Psoas muscle (tissue), 8 donors: ENCODE measurements at places on chromosomes 5 and 9. TPM values are rescaled to one million over a fixed set of nuclear protein-coding genes. Genes with fewer than 3 reads are reported as not detected.

GRCh38 chr9:1535051-1535450, 480.1 kb upstream of the SMARCA2 start:
- DNase-seq: no peak

GRCh38 chr5:76528547-76529331, 94.5 kb downstream of the F2RL2 start:
- DNase-seq: no peak

DNA sequence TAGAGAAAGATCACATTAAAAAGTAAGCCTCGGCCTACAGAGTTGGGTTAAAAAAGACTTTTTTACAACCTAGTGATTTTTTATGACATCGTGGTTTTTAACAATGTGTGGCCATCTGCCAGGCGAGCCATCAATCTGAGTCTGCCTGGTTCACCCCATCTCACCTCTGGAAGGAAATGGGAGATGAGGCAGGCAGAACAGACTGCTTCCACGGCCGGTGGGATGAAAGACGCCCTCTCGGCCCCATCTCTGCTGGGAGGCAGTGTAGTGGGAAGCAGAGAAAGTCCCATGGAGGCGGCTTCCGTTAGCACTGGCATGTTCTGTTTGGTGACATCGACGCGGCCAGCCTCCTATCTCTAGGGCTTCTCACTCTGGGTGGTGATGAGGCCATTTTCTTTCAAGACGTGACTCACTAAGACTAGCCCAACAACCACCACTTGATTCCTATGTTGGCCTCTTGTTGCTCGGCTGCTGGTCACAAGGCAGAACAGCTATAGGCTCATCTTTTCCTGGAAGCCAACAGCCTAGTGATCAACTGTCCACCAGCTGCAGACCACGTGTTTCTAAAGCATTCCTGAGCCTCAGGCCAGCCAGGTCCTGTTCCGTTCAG, 132.4 kb upstream of the OTULINL start:
- no peak for DNase-seq

- DNase-seq: no peak
Measured at GRCh38 chr5:137015540-137016116, 483.5 kb downstream of the SPOCK1 start.

DNA sequence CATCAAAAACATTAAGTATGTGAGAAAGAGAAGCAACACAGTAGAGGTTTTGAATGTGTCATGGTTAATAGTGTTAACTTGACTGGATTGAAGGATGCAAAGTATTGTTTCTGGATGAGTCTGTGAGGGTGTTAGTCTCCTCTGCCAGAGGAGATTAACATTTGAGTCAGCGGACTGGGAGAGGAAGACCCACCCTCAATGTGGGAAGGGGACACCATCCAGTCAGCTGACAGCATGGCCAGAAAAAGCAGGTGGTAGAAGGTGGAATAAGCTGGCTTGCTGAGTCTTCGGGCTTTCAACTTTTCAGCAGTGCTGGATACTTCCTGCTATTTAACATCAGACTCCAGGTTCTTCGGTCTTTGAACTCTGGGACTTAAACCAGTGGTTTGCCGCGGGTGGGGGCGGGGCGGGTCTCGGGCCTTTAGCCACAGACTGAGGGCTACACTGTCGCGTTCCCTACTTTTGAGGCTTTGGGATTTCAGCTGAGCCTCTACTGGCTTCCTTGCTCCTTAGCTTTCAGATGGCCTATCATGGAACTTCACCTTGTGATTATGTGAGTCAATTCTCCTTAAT, 309.9 kb upstream of the ST8SIA4 start:
- no peak for DNase-seq

GRCh38 chr9:27701587-27701986, 128.3 kb upstream of the C9orf72 start:
- DNase-seq: peak; percentile 54

DNA sequence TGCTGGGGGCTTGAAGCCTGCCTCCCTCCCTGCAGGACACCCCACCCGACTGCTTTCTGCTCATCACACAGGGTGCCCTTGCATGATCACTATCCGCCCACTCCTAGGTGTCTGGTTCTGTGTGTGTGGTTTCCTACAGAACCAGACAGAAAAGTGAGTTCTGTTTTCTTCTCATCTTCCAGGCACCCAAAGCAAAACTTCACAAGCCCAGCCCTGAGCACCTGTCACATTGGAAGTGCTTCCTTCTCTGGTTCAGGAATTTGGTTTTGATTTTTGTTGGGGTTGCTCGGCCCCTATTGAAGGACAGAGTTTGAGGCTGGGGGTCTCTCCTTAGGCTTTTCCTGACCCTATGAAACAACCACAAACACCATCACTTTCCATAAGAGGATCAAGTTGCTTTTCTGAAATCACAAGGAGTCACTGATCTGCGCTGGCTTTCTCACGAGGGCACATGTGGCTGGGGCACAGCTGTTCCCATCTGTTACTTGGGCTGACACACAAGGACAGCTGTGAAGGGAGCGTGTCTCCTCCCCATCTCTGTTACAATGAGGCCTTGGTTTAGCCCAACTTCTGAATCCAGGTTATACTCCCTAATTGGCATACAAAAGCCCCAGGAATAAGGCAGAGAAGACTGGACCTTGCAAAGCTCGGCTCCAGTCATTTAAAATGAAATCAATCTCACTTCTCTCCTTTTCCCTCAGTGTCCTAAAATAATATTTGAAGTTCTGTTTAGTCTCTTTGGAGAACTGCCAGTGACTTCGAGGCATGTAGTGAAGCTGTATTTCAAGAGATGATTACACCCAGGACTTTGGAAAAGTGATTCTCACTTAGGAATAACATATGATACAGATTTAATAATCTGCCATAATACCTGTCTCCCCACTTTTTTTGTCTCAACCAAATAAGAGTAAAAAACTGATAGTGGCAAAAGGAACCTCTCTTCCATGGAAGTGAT, 213.1 kb upstream of the GAS1 start:
- DNase-seq: peak; percentile 71

GRCh38 chr5:56640763-56641406, 174.5 kb upstream of the MAP3K1 start:
- DNase-seq: peak; percentile 56

GRCh38 chr5:134450374-134450773, 38.7 kb upstream of the CDKN2AIPNL start:
- DNase-seq: no peak

GRCh38 chr9:135939351-135940265, 21.6 kb downstream of the UBAC1 start:
- no peak for DNase-seq

GRCh38 chr9:124814164-124814535, 37.2 kb downstream of the OLFML2A start:
- no peak for DNase-seq

GRCh38 chr9:20028192-20028848, 239.5 kb upstream of the SLC24A2 start:
- DNase-seq: no peak

DNA sequence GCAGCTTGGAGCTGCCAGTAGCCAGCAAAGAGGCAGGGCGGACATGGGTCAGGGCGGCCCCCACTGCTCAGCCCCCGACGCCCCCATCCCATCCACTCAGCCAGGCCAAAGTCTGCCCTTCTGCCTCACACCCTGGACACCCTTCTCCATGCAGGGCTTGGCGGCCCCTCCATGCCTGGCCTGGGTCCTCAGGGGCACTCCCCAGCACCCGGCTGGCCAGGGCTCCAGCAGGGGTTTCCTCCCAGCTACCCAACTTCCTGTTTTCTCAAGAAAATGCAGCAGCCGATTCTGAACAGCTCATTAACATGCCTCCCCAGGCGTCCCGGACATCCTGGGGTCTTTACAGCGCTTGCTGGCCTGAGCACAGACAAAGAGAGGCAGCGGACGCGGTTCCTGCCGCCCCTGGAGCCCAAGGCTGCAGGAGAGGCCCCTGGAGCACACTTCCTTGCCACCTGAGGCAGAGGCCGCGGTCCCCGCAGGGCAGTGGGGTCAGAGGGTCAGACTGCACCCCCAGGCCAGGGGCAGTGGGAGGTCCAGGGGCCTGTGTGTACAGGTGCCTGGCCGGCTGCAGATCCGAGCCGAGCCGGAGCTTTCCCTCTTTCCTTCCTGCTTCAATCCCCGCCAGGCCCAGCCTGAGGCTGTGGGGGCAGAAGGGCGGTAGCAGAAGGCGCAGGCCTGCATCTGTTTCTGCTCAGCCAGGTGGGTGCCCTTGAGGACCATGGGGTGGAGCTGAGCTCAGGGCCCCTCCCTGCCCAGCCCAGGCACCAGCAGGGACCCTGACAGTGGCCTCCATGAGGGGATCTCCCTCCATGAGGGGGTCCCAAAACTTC, 18.7 kb upstream of the NRARP start:
- peak; percentile 57 for DNase-seq

Gene MFAP3
- 25.8 TPM for total RNA-seq

Gene IGIP
- total RNA-seq: 11.3 TPM

Gene TMEM203
- total RNA-seq: 36.9 TPM

Gene UQCRQ
- 965 TPM for total RNA-seq

Gene OR1J2
- total RNA-seq: not detected

Gene NMUR2
- not detected for total RNA-seq

Gene GLDC
- total RNA-seq: 1.3 TPM

Gene CCDC183
- not detected for total RNA-seq

Gene SLC27A6
- 0.44 TPM for total RNA-seq
